ENCODE measurements at places on chromosomes 6 and 20. TPM values are rescaled to one million over a fixed set of nuclear protein-coding genes. Genes with fewer than 3 reads are reported as not detected.

Gene MRPL18
- 68.2 TPM for total RNA-seq

Gene CTCFL
- not detected for total RNA-seq

- DNase-seq, result no peak
Measured at GRCh38 chr6:12602342-12602741, 114.2 kb upstream of the PHACTR1 start.

GRCh38 chr6:11328613-11329247 lies 96.3 kb upstream of the NEDD9 start:
- no peak for DNase-seq

GRCh38 chr20:29410806-29411457 lies 1846.5 kb upstream of the DEFB115 start:
- DNase-seq, result no peak

DNA sequence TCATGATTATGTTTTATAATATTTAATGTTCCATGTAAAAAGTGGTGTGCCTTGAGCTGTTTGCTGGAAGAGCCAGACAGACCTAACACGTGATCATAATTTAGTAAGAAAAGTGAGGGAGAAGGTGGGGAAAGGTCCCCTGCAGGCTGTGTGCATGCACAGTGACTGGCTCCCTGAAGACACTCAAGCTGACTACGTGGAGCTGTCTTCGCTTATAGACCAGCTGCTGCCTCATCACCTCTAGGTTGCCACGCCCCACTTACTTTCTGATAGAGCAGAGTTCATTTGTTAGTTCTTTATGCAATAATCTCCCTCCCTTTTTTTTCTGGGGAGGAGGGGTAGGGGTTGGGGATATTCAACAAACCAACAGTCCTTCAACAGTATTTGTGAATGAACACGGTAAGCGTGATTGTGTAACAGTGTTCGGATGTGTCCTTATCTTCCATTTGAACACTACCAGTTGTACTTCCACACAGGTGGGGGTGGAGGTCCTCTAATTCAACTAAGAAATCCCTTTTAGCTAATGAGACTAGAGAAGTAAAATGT lies 157.3 kb downstream of the BACH2 start:
- DNase-seq, result no peak
